ENCODE measurements at places on chromosomes 4 and X. TPM values are rescaled to one million over a fixed set of nuclear protein-coding genes. Genes with fewer than 3 reads are reported as not detected.

GRCh38 chrX:23935106-23935505 lies 27.3 kb downstream of the CXorf58 start:
- no peak for DNase-seq

DNA sequence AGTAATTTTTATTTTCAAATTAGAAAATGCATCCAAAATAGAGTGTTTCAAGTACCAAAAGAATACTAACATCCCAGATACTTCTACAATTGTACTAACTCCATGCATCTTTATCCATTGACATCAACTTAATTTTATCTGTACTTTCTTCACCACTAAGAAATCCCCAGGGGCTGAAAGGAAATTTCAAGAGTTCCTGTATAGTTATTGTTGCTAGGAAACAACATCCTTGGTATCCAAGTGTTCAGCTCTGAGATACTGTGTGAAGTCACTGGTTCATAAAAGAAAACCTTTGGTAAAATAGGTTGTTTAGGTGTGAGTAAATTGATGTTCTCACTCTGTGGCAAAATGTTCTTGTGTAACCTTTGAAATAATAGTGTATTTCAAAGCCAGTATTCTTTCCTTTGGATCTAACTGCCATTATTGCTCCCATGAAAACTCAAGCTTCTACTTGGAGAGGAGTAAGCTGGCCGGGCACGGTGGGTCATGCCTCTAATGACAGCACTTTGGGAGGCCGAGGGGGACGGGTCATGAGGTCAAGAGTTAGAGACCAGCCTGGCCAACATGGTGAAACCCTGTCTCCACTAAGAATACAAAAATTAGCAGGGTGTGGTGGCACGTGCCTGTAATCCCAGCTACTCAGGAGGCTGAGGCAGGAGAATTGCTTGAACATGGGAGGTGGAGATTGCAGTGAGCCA lies 72.9 kb downstream of the COMMD8 start:
- DNase-seq, result no peak

The FGFRL1 gene
- 29.4 TPM for total RNA-seq

The USP9X gene
- total RNA-seq, result 115 TPM

DNA sequence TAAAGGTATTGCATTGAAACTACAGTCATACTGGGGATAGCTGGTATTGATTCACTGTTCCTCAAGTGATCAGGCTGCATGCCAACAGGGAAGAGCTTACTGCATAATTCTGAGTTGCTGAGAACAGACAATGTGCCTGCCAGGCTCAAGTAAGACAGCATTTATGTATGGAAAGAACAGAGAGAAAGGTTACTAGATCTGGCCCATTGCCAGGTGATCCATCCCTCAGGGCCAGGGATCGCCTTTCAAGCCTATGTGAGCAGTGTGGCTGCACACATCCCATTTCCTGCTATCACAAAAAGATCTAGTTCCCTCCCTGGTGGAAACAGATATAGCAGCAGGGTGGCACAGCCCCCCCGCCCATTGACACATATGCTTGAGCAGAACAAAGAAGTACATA lies 254.0 kb downstream of the TMA16 start:
- no peak for DNase-seq

- DNase-seq, result no peak
Measured at GRCh38 chr4:147899512-147899911, 167.6 kb downstream of the ARHGAP10 start.

The SLC4A4 gene
- total RNA-seq, result 48.3 TPM

DNA sequence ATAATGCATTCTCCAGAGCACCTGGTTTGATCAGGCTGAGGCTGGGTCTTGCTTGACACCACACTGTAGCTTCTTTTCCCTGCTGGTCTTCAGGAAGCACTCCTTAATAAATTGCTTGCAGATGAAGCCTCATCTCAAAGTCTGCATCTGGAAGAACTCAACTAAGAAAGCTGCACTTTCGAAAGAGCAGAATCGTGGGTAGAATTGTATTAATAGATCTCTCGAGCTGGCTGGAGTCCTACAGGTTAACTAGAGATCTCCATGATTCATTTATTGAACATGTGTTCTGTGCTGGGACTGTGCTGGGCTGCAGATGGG lies 152.7 kb downstream of the STK32B start:
- DNase-seq, result no peak

- no peak for DNase-seq
Measured at GRCh38 chrX:102902355-102902754, 34.7 kb upstream of the RAB40AL start.

- DNase-seq, result no peak
Measured at GRCh38 chr4:123777373-123777772, 380.8 kb downstream of the SPRY1 start.

- DNase-seq, result peak; percentile 36
Measured at GRCh38 chrX:132480581-132481203, 8.1 kb downstream of the MBNL3 start.

The TIMM8A gene
- total RNA-seq, result 4.9 TPM

GRCh38 chr4:82621251-82621650 lies 59.5 kb upstream of the TMEM150C start:
- DNase-seq, result no peak

DNA sequence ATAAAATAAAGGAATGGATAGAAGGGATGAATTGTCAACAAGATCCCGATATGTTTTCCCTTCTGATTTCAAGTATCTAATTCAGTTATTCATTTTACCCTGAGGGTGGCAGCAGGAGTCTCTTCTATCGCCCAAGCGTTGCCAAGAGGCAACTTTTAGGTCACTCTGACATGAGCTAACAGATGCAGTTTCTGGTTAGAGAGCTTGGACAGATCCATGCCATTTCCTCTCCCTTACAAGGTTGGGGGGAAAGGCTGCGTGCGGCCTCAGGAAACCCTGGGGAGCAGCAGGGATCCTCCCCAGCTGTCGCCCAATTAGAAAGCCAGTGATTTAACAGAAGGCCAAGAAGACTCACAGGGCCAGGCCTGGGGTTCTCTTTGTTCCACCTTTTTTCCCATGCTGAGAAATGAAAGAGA lies 35.3 kb upstream of the WAS start:
- DNase-seq, result no peak

GRCh38 chr4:54228056-54228527 lies 1.0 kb upstream of the PDGFRA start:
- no peak for DNase-seq

The GAGE13 gene
- total RNA-seq, result not detected

DNA sequence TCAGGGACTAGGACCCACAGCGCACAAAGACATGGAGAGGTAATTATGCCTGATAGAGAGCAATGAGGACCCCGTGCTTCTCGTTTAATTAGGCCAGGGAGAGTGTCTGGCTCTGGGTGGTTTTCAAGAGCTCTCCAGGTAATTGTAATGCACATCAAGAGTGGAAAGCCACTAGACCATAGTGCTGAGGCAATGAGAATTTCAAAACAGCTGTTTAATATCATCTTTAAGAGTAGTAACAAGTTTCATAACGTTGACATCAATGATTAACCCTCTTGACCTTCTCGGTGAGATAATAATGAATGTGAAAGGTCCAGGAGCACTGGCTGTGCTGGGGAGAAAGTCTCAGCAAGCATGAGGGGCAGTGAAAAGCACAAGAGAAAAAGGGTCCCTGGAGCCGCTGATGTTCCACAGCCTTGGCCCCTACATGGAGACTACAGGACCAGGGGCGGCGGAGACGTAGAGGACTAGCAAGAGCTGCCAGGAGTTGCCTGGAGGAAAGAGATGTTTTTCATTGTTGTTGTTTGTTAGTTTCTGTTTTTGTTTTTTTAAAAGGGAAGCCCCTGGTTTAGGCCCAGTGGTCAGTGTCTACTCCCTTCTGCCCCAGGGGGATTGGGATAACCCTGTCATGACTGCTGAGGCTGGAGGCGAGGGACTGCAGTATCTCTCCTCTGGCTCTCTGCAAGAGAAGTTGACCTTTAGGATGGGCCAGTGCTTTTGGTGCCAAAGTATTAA lies 14.8 kb upstream of the CXCR3 start:
- no peak for DNase-seq

DNA sequence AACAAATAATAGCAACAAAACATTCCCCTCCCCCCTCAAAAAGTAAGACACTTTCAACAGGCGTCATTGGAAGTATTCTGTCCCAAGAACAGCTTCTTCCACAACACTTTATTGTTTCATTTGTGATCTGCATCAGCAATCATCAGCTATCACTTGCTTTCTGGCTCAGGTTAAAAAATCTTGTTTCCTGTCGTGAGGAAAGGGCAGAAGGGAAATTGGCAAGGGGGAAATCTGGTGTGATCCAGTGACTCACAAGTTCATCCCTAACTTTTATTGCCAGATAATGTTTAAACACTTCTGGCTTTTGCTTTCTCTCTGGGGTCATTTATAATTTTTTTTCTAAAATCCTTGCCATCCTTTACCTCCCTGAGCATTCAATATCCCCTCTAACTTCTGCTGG lies 247.4 kb upstream of the GIMD1 start:
- no peak for DNase-seq

- DNase-seq, result no peak
Measured at GRCh38 chr4:55528491-55528890, 18.2 kb downstream of the CLOCK start.

The PAGE4 gene
- 26.5 TPM for total RNA-seq

DNA sequence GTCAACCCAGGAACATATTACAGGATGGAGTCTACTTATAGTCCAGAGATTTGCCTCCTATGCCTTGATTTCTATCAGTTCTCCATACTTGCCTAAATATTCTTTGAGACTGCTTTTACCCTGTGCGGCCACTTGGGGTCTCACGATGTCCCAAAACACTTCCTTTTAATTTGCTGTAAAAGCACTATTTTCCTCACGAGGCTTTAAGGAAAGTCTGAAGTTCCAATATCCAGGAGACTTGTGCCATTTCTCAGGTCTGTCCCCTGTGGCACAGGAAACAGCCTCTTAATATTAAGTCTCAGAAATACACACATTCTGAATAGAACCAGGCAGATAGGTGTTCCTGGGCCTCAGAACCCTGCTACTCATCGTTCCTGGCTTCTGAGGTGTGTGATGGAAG lies 142.9 kb downstream of the TMEM164 start:
- DNase-seq, result no peak

DNA sequence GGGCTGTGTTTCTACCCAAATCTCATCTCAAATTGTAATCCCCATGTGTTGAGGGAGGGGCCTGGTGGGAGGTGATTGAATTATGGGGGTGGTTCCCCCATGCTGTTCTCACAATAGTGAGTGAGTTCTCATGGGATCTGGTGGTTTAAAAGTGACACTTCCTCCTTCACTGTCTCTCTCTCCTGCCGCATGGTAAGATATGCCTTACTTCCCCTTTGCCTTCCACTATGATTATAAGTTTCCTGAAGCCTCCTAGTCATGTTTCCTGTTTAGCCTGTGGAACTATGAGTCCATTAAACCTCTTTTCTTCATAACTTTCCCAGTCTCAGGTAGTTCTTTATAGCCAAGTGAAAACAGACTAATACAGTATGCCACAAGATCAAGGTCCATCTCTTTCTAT lies 70.0 kb upstream of the MSX1 start:
- no peak for DNase-seq
